Fibroblast of pulmonary artery (primary cell): ENCODE measurements at places on chromosomes 1 and 21.

GRCh38 chr1:161771973-161772372 is 5.9 kb downstream of the ATF6 start:
- no peak for DNase-seq

DNA sequence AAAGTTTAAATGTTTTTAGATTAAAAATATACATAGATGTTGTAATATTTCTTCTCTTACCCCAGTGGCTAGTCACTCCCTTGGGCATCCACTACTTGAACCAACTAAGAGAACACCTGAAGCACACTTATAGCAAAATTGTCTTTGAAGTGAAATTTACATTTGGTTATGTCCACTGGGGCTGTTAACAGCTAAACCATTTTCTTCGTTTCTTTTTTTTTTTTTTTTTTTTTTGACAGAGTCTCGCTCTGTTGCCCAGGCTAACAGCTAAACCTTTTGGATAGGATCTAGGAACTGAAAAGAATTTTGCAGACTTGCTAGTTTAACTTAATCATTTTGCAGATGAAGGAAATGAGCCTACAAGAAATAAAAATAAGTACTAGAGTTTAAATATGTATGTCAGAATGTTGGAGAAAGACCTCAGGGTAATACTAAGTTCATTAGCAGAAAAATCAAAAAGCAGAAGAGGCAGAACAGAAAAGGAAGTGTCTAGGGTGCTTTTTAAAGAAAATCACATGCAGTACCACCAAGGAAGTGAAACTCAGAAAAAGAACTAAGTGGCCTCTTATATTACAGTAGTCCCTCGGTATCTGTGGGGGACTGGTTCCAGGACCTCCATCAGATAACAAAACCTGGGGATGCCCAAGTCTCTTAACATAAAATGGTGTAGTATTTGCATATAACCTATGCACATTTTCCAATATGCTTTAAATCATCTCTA is 11.8 kb downstream of the DRAM2 start:
- DNase-seq, result no peak

- DNase-seq, result peak; percentile 48
These were observed 15.7 kb upstream of the PKP1 start for GRCh38 chr1:201267481-201268229.

- DNase-seq, result no peak
These were observed 110.3 kb upstream of the TNR start for GRCh38 chr1:175853681-175854080.

- DNase-seq, result peak; percentile 41
These were observed 219.8 kb upstream of the DUSP10 start for GRCh38 chr1:221961532-221962292.
